ENCODE measurements at places on chromosomes 6 and 20.
A peak's percentile ranks its signal among the peaks of the same experiment; 100 is the strongest.

- DNase-seq, result no peak
Observed at GRCh38 chr20:57539889-57540288, 14.9 kb upstream of the CTCFL start.

- DNase-seq, result no peak
Observed at GRCh38 chr6:3723966-3724365, 27.5 kb downstream of the PXDC1 start.

DNA sequence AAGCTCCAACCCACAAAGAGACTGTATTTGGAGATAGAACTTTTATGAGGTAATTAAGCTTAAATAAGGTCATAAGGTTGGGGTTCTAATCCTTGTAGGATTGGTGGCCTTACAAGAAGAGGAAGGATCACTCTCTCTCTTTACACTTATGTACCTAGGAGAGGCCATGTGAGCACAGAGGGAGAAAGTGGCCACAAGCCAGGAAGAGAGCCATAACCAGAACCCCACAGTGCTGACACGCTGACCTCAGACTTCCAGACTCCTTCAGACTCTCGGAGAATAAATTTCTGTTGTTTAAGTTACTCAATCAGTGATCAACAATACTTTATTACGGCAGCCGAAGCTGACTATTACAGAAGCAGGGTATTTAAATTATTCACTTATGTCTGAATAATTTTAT lies 430.5 kb upstream of the EPHA7 start:
- no peak for DNase-seq

GRCh38 chr6:20814494-20814893 lies 280.2 kb downstream of the CDKAL1 start:
- no peak for DNase-seq

DNA sequence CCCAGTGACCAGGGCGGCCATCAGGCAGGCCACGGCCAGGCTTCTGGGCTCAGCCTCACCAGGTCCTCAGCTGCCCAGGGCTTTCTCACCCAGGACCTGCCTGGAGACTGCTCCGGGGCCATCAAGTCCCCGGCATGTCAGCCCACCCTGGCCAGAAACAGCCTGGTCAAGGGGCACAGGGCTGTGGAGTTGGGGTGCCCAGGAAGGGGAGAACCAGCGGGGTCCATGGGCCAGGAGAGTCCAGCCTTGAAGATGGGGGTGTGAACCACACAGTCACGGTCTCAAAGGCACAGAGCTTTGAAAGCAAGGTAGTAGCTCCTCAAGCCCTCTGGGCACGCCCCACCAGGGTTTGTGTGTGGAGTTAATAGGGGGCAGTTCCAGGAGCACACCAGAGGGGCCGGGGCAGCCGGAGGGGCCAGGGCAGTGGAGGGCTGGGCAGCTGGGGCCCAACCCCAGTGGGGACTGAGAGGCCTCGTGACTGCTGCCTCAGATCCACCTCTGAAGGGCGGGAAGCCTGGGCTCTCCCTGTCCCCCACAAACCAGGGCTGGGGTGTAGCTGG lies 48.0 kb upstream of the BHLHE23 start:
- DNase-seq, result no peak

- no peak for DNase-seq
Observed at GRCh38 chr6:22838345-22838744, 269.0 kb downstream of the HDGFL1 start.

DNA sequence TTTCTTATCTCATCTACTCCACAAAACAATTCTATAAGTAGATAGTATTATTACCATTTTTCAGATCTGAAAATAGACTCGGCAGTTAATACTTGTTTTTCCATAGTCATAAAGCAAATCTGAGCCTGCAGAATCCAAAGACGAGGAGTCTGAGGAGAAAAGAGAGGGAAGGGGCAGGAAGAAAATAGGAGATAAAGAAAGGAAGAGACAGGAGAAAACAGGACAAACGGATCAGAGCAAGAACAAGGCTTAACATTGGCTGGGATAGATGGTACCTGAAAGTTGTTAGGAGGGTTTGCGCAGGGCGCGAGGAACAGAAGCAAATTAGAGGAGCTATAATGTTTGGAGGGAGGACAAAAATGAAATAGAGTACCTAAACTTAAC lies 639 bp upstream of the PPIL1 start:
- DNase-seq, result no peak

GRCh38 chr6:121442576-121442975 lies 7.1 kb downstream of the GJA1 start:
- DNase-seq, result no peak

DNA sequence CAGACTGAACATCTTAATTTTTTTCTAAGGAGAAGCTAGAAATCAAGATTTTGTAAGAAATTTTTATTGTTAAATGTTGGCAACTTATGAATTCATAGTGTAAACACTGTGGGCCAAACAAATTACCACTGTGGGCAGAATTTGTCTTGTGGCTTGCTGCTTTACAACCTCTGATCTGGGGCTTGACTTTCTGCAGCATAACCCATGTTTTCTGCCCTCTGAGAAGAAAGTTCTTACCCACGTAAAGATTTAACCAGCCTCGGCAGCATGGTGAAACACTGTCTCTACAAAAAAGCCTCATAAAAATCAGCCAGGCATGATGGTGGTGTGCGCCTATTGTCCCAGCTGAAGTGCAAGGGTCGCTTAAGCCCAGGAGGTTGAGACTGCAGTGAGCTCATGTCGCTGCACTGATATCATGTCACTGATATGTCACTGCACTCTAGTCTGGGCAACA lies 12.9 kb downstream of the ITCH start:
- no peak for DNase-seq

DNA sequence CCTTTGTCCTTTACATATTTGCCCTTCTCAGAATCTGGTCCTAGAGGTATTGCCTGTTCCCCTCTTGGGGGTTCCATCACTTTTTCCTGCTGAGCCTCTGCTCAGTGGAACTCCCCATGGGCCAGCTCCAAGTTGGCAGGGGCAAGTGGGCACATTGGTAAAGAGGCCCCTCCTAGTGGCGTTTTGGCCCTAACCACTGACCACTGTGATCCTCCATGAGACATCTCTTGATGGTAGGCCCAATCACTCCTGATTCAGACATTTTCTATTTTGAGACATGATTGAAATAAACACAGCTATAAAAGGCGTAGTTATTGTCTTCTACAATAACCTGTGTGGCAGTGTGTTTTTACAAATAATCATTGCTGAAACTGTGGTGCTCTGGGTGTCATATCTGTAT lies 83.0 kb downstream of the RREB1 start:
- no peak for DNase-seq

GRCh38 chr6:92109256-92109655 lies 1310.1 kb downstream of the EPHA7 start:
- no peak for DNase-seq

DNA sequence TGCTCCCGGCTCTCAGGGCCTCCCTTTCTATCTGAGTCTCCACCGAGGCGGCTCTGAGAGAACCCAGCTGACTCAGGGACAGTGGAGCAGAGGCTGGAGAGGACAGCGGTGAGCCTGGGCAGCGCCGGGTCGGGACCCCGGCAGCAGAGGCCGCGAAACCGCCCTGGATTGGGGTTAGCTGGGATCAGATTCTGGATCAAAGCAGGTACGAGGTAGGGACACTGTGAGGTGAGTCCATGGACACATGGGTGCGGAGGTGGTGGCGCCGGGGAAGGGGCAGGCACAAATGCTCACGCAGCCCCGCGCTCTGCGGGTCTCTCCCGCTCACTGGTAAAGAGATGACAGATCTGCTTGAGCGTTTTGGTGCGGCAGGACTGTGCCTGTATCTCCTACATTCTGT lies 146.4 kb upstream of the GGTLC1 start:
- DNase-seq, result no peak

DNA sequence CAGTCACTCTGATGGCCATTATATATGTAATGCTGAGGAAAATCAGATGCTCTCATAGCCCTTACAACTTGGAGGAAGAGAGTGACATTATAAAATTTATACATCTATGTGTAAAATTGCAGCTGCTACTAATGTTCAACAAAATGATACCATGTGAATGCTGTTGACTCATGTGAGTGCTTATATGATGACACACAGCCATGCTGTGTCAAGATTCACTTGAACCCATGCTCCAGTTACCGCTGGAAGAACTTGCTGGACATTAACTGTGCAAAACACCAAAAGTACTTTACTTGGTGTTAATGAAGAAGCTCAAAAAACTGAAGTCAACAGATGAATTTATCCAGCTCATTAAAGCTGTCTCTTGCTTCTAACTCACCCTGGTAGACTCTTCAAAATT lies 318.9 kb upstream of the PLCB4 start:
- no peak for DNase-seq

DNA sequence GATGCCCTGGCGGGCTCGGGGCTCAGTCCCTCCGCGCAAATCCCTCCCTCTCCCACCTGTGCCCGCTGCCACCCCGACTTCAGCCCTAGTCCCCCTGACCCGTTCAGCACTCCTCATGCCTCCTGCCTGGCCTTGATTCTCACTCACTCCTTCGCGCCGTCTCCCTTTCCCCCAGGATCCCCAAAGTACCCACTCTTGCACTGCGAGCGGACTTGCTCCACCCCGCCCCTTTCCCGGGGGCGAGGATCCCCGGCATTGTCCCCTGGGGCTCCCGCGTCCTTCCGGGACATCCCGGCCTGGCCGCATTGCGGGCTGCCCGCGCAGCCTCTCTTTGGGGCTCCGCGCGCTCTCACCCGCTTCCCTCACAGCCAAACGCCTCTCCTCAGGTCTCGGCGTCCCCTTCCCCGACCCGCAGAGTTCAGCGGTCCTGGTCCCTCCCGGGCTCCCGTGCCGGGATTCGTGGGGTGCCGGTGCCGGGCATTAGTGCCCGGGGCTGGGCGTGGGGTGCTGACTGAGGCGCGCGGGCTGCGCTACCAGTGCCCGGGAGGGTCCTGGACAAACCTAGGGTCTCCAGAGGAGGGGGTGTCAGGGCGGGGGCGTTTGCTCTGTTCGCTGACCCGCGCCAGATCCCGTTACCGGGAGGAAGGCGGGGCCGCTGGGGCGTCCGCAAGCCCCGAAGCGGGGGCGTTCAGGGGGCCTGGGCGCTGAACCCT lies 45.5 kb upstream of the SUPT3H start:
- DNase-seq, result no peak

GRCh38 chr6:45930420-45931040 lies 85.1 kb downstream of the CLIC5 start:
- DNase-seq, result peak; percentile 68
